ENCODE measurements at places on chromosomes 2 and 18. TPM values are rescaled to one million over a fixed set of nuclear protein-coding genes. Genes with fewer than 3 reads are reported as not detected.

BIRC6 gene
- total RNA-seq = 112 TPM

DOCK10 gene
- 3.3 TPM for total RNA-seq

- DNase-seq = no peak
These were observed 748.7 kb downstream of the BCL11A start for GRCh38 chr2:59804732-59805131.

DNA sequence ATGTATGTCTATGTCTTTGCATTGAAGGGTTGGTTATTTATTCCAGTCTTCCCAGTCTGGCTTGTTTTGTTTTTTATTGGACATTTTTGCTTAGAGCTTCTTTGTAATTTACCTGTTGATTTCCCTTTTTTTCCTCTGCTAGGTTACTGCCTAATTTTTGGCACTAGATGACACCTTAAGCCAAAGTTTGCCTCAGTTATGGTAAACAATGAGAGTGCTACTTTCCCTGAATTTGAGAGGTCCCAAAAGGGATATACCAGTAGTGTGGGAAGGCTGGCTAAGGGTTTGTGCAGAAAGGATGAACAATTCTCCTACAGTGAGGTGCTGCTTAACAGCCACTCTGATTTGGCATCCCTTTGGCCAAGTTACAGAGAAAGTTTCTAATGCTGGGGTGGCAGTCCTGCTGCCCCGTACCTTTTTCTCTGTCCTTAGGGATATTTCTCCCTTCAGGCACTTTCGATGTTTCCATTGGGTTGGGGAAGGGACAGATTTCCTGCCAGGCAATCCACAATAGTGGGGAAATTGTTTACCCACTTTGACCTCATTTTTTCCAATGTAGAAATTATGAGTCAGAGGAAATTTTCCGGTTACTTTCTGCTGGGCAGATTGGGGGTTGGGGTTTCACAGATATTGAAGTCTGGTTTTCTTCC is 354.9 kb downstream of the PTPRM start:
- no peak for DNase-seq

GRCh38 chr18:56872140-56872539 is 221.0 kb downstream of the WDR7 start:
- DNase-seq = no peak

DNA sequence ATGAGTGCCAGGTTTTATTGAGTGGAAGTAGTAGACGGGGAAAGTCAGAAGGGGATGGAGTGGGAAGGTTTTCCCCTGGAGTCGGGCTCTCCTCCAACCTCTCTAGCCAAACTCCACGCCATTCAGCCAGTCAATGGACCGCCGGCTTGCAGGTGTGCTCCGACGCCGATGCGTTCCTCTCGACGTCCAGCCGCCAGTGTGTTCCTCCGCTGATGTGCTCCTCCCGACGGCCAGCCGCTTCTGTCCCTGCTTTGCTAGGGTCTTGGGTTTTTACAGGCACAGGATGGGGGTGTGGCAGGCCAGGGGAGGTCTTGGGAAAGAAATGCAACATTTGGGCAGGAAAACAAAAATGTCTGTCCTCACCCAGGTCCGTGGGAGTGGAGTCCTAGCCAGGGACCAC is 94.3 kb upstream of the TEX51 start:
- DNase-seq = no peak

DNA sequence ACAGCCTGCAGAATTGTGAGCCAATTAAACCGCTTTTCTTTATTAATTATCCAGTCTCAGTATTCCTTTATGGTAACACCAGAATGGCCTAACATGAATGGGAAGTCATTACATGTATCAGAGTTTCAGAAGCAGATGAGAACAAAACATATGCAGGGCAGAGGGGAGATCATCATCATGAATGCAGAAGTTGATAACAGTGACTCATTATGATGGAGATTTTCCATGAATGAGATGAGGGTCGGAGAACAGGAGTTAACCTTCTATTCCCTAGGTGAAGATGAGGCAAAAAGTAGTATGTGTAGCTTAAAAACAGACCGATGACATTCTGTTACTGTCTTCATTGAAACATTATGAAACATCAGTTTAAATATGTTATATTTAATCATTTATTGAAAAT is 59.5 kb upstream of the PPM1B start:
- no peak for DNase-seq

DNA sequence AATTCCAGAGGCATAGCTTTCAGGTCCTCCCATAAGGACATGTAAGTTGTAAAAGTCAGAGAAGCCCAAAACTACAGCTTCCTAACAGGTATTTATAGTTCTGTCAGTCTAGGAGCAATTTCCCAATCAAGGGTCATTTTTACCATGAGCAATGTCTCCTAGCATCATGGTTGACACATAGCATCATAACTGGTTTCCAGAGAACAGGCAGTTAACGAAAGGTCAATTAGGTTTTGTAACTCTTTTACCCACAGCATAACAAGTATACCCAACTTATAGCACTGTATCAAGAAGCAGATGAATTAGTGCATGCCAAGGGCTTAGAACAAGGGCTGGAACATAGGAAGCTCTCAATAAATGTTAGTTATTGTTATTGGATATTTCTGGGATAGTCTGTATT is 110.1 kb downstream of the MREG start:
- DNase-seq = no peak

DNA sequence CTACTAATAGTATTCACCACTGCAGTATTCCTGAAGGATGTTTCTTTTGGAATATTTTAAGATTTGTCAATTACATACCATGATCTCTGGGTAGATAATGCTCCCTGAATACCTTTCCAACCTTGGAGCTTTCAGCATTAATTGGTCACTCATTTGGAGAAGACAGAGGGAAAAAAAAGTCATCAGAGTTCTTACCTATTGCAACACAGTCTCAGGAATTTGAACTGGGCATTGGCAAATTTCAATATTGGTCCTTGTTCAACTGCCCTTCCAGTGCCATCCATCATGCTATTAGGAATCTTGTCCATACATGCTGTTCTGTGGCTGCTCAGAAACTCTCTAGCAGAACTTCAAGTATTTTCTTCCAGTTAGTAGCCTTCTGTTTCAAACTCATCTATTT is 83.6 kb upstream of the KCNJ3 start:
- no peak for DNase-seq

ANTXR1 gene
- 144 TPM for total RNA-seq

- DNase-seq = no peak
These were observed 964.7 kb upstream of the ZEB2 start for GRCh38 chr2:145484448-145485097.

DNA sequence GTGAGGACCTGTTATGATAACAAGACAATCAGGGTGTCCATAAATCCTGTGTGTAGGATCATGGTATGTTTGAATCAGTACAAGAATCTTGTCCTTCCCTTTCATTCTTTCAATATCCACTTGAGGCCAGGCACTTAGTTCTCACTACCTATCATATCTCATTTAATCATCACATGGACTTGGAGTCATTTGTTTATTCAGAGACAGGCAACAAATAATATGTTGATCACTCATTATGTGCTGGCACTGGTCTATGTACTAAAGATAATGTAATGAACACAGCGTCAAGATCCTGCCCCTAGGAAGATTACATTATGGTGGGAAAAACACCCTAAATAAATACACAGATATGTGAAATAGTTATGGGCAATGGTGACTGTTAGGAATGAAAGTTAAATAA is 342.6 kb downstream of the LPIN1 start:
- no peak for DNase-seq

DNA sequence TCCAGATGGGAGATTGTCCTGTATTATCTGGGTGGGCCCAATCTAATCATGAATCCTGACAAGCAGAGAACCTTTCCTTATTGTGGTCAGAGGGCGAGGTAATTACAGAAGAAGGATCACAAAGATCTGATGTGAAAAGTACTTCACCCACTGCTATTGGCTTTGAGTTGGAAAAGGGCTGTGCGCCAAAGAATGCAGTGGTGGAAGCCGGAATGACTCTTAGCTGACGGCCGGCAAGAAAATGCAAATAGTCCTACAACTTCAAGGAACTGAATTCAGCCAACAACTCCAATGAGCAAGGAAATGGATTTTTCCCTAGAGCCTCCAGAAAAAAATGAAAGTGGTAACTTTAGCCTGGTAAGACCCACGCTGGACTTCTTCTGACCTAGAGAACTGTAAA is 67.3 kb downstream of the CTNNA2 start:
- no peak for DNase-seq

- no peak for DNase-seq
These were observed 33.8 kb downstream of the HS1BP3 start for GRCh38 chr2:20617081-20617575.

GRCh38 chr2:108145557-108146326 is 94.0 kb upstream of the SULT1C3 start:
- DNase-seq = no peak

CNOT9 gene
- 57.0 TPM for total RNA-seq

CFAP221 gene
- 4.5 TPM for total RNA-seq

DNA sequence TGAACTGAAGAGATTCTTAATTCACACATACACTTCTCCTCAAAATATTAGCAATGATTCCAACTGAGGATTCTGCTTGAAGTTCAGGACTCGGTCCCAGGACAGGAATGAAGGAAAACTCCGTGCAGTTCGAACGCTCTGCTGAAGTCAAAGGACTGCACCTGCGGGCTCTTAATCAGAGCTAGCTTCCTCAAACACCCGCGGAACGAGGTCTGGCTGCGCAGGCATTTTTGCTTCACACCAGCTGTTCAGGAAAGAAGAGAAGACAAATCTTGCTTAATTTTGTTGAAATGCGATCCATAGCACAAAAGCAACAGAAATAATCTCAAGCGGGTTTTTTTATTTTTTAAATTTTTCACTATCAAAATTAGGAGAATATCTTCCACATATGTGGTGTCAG is 175.6 kb downstream of the LAMA1 start:
- DNase-seq = no peak

DNA sequence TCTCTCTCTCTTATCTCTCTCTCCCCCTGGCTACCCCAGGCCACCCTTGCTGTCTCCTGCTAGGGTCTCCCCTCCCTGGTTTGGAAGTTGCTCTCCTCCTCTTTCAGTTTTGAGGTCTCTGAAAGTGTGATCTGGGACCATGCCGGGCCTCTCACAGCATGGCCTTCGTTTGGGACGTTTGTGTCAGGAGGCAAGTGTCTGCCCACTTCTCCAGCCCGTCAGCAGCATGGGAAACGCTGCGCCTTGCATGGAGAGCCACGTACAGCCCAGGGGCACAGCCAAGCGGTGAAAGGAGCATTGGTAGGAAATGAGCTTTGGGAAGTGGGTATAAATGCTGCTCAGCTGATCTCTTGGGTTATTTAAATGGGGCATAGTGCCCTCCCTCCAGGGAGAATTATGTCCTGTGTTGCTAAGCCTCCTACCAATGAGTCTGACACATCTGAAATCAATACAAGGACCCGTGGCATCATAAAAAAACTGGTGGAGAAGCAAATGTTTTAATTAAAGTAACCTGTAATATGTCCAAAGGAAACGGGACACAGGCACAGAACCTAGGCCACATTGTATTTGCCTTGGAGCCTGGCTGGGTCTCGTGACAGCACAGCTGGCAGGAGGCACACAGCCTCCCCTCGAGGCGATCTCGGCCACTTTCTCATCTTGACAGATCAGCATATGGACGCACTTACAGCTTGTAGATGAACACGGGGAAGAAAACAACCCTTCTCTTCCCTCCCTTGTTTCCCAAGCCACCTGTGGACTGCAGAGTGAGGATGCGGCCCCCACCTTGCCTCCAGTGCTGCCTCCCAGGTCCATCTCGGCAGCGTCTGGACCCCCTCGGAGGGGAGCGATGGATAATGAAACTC is 72.7 kb downstream of the SH3RF3 start:
- no peak for DNase-seq

SLC5A7 gene
- total RNA-seq = not detected

GRCh38 chr2:75606761-75607399 is 39.7 kb upstream of the MRPL19 start:
- no peak for DNase-seq

GRCh38 chr2:115543461-115543860 is 1101.0 kb downstream of the DPP10 start:
- no peak for DNase-seq

All from mesothelial cell of epicardium (in vitro differentiated cells).